Stimulated activated CD4-positive, alpha-beta T cell treated with anti-CD3 and anti-CD28 coated beads, Interleukin-15, amount 100 ng/mL, for 48 hours (primary cell): ENCODE measurements at places on chromosomes 5 and 9.

DNA sequence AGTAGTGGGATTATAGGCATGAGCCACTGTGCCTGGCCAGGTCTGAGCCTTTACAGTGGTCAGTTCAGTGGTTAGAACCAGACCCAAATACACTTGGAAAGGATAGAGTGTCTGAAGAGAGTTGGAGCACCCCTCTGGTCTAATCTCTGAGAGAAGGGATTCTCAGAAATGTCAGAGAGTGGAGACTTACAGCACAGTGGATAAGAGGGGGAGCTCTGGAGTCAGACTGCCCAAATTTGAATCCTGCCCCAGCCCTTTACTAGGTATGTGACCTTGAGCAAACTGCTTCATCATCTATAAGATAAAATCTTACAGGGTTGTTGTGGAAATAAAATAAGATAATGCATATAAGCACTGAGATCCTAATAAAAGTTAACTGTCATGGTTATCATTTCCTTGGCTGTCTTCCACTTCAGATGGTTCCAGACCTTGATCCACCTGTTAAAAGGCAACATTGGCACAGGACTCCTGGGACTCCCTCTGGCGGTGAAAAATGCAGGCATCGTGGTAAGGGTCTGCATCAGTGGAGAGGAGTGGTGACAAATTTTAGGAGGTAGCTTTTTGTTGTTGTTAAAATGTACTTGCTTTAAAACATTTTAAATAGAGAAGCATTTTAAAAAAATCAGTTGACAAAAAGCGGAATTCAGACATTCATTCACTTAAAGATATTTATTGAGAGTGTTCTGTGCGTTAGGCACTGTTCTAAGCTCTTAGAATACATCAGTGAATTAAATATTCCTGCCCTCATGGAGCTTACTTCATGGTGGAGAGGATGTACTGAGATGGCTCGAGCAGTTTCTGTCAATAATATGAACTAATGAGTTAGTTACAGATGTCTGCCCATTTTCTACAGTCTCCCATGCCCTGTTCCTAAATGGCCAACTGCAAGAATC is 16.0 kb downstream of the SLC36A1 start:
- no peak for DNase-seq

DNA sequence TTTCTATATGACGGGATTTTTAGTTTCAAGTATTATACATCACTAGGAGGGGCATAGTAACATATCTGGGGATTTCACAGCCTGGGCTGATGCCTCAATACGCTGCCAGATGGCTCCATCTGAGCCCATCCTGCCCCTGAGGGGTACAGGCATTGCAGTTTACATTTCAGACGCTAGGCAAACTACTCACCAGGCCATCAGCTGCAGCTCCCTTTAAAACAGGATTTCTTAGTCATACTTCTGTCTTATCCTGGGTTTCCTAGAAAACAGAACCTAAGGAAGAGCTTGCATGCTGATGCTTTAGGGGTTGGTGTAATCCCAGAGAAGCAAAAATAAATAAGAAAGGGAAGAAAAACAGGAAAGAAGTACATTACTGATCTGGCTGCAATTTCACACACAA is 372.8 kb upstream of the PIK3R1 start:
- DNase-seq: no peak

DNA sequence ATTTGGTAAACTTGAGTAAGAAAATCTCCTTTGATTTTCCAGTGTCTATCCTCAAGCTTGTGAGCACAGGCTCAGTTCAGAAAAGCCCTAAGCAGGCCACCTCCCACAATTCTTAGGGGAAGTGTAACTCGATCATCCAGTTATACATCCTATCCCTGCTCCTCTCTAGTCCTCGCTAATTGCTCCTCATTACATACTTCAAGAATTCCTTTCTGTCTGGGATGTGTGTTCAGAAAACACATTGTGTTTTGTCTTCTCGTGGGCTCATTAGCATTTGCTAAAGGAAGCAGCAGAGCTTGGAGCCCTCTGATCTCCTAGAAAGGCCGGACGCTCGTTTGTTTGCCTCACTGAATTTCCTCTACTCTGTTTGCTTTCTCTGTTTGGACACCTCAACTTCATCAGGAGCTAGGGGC is 268.2 kb upstream of the RFX3 start:
- no peak for DNase-seq

DNA sequence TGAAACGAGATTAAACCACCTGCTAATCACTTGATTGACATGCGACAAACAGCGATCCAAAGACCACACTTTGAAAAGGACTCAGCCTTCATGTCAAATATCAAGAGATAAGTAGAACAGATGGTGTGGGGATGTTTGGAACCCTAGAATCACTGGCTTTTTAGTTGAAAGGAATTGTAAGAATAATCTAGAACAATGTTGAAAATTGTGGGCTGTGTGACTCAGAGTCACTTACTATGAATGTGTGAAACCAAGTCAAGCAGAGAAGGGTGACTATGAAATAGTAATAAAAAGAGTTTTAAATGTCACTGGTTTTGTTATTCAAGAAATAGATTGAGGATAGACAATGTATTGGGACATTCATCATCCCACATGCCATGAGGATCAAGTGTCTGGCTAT is 14.1 kb upstream of the C1QTNF3 start:
- no peak for DNase-seq

DNA sequence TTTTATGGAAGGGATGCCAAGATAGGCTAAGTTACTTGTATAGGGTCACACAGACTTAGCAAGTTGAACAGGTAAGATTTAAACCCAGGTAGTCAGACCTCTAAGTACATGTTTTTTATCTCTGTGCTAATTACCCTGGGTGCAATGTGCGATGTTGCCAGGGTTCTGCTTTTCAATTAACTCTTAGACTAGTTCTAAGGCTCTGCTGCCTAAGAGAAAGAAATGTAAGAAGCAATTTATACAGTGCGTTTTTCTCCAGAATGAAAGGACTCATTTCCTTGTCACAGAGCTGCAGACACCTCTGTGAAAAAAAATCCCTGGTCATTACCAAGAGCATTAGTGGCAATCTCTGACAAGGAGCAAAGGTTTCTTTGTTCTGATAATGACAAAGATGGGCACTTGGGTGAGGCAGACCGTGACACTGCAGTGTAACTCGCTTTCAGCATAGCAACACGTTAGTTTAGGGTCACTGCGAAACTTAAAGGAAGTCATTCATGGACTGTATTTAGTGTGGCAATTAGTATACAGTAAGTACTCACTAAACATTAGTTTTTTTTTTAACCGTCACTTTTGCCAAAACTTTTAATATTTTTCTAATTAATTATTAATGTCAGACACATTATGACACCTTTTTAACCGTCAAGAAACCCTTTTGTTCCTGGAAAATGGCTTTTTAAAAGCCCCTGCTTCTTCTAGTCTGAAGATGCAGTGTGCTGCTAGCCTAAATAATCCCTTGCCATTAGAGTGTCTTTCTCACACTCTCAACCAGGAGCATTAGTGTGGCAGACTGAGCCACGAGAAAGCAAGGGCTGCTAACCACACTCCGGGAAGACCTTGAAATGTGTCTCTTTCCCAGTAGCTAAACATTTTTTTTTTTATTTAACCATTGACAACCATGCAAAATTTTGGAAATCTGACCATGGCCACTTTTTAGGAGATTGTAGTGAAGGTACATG is 520.0 kb upstream of the C9orf72 start:
- no peak for DNase-seq
